Fibroblast of skin of left biceps (primary cell): ENCODE measurements at places on chromosomes 3 and 15.

- peak; percentile 83 for DNase-seq
Measured at GRCh38 chr3:11465744-11466616, 177.7 kb downstream of the VGLL4 start.

- DNase-seq: no peak
Measured at GRCh38 chr3:149186219-149186618, 35.4 kb downstream of the CP start.

DNA sequence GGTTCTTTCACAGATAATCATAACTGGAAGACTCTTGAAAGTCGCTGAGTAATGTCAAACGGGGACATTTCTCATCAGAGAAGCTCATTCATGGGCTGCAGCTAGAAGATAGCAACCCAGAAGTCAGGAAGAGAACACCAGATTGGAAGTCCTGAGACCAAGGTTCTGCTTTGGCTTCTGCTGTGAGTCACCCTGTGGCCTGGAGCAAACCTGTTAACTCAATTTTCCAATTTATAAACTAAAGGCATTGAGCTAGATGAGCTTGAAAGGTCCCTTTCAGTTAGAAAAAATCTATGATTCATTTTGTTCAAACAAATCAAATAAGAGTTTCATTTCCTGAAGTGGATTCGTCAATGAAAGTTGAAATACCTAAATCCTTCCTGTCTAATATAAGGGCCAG, 402.2 kb downstream of the EPHB1 start:
- no peak for DNase-seq

- no peak for DNase-seq
Measured at GRCh38 chr15:66224946-66225345, 28.6 kb downstream of the MEGF11 start.

GRCh38 chr3:184231671-184232070, 2.3 kb downstream of the VWA5B2 start:
- DNase-seq: no peak

DNA sequence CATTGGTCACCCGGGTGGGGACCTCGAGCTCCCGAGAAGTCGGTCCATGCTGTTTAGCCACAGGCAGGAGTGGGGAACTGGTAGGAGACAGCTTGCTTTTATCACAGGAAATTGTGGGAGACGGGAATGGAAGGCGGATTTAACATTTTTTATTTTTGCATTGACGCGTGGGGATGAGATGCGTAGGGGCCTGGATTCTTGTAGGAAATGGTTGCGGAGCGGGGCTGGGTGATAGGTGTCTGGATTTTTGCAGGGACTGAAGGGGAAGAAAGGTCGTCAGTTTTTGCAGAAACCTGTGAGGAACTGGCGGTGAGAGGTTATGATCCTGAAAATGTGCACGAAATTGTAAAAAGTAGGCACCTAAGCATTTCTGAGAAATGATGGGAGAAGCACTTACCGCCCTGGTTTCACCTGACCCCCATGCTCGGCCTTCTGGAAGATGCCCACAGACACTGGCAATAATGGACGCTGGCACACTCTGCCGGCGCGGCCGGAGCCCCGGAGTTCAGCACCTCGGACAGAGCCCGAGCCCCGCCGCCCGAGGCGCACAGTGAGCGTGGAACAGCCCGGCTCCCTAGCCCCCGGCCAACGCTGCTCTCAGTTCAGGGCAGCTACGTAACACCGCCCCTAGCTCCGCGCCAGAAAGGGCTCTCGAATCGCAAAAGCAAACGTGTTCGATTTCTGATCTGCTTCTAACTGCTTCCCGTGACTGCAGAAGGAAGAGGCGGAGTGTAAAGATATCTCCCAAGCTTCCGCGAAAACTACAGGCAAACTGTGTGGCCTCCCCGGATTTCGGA, 928 bp downstream of the ANKRD34C start:
- no peak for DNase-seq

- no peak for DNase-seq
Measured at GRCh38 chr15:60697750-60698149, 218.8 kb upstream of the ICE2 start.

- DNase-seq: peak; percentile 5
Measured at GRCh38 chr3:79111375-79112052, 656.3 kb downstream of the ROBO1 start.

- DNase-seq: peak; percentile 36
Measured at GRCh38 chr15:29103824-29104565, 165.6 kb downstream of the NSMCE3 start.

- DNase-seq: no peak
Measured at GRCh38 chr3:10505050-10505790, at the start of gene ATP2B2. TSS of gene ATP2B2 (minus strand) at chr3:10505586. CDS start at chr3:10449543, 56,043 bp downstream.

GRCh38 chr3:33186524-33187367, 31.9 kb downstream of the SUSD5 start:
- no peak for DNase-seq

- no peak for DNase-seq
Measured at GRCh38 chr3:29463304-29463703, 182.4 kb downstream of the RBMS3 start.

DNA sequence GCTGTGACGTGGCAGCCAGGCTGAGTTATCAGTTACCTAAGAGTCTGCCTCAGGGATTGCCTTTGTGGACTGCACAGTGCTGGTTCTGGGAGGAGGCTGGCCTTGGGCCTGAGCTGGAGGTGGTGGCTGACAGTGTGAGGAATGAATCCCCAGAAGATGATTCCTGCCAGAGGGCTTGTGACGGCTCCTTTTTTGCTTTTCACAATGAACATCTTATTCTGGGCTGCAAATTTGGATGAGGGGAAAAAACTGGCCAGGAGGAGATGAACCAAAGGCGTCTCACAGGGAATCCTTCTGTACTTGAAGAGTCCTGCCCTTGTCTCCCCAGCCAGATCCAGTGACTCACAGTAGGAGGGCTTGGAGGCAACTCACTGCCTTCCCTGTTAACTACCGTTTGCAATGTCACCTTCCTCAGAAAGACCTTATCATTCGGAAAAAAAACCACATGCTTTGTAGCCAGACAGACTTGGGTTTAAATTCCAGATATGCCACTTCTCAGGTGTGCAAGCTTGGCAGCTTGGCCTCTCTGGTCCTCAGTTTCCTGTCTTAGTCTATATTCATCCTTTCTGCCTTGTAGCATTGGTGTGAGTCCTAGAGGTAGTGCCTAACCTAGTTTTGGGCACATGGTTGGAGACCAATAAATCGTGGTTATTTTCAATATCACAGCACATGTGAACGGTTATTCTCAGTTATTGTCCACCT, 19.1 kb downstream of the ST6GAL1 start:
- DNase-seq: no peak

DNA sequence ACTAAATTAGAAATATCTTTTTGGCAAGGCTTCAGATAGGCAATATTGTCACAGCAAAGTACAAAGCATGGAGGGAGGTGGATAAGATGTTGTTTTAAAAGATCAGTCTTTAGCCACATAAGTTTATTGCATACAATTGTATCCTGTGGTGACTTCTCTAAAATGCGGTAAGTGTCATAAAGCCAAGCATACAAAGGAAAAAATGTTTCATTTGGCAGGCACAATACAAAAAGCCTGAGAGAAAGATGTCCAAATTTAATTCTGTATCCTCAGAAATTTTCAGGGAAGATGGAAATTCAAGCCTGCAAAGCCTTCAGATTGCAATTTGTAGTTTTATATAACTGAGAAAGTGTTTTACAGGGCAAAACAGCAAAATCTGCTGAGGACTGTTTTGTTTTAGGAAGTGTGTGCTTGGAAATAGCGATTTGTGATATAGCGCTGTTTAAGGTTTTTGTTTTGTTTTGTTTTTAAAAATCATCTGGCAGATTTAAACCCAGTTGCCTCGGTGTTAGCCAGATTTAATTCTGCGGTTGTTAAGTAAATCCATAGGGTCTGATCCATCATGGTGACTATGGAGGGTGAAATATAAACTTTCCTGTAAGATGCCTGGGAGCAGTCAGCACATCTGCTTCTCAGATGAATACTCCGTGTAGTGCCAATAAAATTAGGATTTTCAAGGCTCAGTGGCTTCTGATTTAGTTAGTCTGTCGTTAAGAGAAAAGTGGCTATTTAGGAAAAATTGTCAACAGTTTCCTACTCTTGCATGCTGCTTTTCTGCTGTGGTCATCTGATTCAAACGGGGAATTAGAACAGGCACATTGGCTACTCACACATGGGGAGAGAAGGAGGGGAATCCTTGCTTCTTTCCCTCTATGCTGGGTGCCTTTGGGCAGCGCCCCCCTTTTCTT, 8.0 kb downstream of the KAT2B start:
- DNase-seq: no peak

GRCh38 chr15:60793656-60794055, 314.7 kb upstream of the ICE2 start:
- DNase-seq: no peak

DNA sequence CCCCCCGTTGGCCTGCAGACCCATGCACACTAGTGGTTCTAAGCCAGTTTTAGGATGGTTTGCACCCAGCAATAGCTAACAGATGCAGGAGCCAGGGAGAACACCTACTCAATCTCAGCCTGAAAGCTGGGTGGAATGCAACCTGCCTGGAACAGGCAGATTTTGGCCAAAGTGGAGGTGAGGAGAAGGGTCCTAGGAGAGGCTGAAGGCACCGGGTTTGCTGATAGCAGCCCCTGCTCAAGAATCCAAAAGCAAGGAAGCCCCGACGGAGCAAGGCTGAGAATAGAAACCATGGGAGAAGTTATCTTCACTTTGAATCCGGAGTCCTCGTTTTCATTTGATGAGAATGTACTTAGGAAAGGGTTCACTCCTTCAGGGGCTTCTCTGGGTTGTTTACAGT, 9.9 kb downstream of the RRP9 start:
- DNase-seq: no peak

DNA sequence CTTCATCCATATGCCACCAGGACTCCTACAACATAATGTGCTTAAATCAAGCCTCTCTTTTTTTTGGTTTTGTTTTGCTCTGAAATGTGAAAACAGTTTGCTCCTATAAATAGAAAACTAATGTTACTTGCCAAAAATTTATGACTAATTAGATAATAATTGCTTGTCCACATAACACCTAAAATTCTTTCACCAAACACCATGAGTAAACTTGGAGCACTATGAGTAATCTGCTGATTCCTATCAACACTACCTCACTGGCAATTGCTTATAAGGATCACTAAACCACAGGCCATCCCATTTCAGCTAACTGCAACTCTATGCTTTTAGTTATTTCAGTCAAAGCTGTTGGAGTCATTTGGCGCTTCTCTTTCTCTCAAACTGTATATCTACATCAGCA, 252.7 kb downstream of the EPHA3 start:
- peak; percentile 77 for DNase-seq

DNA sequence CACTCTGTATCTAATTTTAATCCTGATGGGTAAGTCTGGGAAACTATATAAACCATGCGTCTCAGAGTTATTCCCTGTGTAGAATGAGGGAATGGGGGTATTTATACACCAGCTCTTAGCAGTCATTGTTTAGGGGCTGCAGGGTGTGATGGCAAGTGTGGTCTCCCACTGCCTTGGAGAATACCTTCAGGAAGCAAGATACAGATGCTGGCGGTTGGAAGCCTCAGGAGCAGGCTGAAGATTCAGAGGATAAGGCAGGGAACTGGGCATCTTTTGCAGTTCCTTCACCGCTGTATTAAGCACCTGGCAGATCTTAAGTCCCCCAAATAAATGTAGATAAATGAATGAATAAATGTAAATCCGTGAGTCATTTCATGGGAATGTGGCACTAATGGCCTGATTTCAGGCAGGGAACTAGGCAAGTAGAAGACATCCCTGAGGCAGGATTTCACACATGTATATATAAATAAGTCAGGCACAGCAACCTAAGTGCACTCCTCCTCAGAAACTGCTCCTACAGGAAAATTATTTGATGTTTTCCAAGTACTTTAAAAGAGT, 209.2 kb upstream of the GADL1 start:
- DNase-seq: no peak

DNA sequence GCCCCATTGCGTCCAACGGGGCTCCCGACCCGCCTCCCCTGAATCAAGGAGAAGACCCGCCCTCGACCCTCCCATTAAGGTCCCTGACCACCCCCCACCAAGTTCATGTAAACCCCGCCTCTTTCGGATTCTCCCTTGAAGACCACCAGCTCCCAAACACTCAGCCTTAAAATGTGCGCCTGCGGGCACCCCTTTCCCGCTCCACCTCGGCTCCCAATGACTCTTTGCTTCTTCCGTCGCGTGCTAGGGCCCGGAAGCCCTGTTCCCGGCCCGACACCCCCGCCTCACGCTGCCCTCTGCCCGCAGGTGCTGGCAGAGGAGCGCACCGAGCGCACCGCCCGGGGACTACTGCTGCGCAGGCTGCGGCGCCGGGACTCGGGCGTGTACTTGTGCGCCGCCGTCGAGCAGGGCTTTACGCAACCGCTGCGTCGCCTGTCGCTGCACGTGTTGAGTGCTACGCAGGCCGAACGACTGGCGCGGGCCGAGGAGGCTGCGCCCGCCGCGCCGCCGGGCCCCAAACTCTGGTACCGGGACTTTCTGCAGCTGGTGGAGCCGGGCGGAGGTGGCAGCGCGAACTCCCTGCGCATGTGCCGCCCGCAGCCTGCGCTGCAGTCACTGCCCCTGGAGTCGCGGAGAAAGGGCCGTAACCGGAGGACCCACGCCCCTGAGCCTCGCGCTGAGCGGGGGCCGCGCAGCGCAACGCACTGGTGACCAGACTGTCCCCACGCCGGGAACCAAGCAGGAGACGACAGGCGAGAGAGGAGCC, 2.7 kb upstream of the LSMEM2 start:
- no peak for DNase-seq

- no peak for DNase-seq
Measured at GRCh38 chr3:119400466-119400865, 62.9 kb downstream of the TMEM39A start.

DNA sequence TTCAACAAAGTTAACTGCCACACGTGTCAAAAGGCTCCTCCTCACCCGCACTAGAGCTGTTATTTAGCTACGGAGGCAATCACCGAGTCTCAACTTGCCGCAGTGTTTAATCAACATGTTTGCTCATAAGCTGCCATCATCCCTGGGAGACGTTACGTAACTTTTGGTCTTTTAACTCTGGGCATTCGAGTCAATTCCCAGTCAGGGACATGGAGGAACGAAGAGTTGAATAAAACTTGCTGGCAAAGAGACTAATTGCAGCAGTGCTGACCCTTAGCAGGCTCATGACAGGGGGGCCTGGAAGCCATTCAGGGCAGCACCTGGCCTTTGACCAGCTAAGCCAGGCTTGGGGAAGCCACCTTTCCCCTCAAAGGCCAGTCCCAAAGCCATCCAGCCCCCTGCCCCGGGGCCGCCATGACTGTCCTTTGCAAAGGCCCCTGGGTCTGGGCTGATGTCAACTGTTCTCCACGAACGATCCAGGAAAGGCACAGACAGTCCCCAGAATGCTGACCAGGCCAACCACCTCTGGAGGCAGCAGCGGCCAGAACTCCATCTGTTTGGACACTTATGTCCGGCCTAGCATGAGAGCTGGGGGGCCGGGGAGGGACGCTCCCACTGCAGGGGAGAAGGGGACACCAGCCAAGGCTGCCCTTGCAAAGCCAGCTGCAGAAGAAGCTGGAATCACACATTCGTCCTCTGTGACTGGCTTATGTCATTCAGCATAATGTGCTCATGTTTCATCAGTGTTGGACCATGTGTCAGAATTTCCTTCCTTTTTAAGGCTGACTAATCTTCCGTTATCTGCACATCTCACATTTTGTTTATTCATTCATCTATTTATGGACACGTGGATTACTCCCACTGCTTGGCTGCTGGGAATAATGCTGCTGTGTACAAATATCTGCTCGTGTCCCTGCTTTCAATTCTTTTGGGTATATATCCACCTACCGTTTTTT, 43.7 kb downstream of the PCSK6 start:
- peak; percentile 17 for DNase-seq

GRCh38 chr15:73051391-73051806, 864 bp upstream of the NEO1 start:
- no peak for DNase-seq
